Fibroblast of villous mesenchyme (primary cell): ENCODE measurements at places on chromosomes 2 and 18.

DNA sequence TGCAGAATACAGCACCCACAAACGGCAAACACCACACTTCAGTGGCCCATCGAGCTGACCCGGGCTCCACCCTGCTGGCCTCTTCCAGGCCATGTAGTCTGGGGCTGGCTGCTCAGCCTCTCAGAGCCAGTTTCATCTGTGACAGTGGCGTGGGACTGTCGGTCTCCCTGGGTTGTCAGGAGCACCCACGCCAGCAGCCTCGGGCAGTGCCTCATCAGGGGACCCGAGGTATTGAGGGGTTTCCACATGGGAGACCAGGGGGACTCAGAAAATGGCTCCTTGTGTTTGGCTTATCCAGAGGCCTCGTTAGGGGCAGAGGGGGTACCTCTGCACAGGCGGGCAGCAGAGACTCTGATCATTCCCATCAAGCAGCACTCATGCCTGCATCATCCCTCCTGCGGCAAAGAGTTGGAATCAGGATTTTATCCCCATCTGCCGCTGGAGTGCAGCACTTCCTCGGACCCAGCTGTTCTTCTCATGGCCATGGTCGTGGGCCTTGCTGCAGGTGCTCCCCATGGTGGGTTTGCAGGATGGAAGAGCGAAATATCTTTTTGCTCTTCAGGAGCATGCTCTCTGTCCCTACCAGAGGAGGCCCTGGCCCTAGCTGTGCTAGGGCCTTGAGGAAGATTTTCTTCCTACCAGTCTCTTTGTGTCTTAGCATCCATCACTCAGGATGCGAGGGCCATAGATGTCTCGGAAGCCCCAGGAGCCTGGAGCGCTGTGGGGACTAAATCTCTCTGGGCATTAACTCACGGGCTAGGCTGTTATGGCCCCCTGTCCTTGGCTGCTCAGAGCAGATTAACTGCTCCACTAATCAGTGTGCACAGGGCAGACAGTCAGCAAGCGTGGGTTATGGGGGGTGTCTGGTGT lies 100.8 kb downstream of the CLIP4 start:
- DNase-seq, result no peak

DNA sequence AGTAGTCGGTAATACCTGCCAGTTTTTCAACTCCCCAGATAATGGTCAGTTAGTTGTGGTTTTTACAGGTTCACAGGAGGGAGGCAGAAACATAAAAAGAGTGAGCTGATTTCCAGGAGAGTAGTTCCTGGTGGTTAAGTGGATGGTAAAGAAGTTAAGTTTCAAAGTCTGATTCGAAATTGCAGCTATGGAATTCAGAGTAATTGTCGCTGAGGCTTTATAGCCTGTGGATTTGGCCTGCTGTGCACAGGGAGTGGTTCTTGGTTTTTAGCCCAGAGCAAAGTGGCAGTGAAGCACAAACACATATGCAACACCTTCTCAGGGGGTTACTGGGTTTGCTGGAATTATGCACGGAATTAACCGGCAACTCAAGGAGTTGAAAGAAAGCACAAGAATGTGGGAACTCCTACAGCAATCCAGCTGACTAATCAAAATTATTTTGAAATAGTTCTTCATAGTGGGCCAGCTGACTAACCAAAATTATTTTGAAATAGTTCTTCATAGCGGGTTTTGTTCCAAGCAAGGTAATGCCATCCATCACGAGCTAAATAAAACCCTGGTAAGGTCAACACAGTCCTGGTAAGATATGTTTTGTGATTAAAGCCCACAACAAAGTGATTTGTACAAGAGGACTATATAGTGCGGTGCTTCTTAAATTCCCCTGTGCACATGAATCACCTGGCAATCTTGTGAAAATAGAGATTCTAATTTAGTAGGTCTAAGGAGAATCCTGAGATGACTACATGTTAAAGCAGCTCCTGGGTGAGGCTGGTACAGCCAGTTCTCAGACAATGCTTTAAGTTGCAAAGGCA lies 94.4 kb downstream of the SGPP2 start:
- DNase-seq, result peak; percentile 26

DNA sequence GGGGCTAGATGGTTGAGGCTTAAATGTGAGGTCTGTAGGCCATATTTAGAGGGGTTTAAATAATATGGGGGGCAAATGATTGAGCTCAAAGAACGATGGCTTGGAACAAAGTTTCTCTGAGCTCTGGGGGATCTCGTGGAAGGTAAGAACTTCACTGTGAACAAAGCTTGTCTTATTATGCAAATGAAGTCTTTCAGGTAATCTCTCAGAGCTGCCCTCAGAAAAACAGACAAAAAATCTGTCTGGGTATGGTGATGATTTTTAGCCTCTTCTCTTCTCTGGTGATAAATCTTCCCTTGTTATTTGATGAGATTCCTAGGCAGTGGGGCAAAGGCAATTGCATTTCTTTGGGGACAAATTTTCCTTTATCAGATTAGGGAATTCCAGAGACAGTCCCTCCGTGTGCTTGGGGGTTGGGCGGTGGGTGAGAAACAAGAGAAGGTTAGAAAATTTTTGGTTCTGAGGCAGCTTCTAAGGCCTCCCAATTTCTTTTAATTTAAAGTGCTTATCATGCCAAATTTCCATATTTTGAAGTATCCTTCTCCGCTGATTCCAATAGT lies 760.4 kb downstream of the TSN start:
- no peak for DNase-seq

- DNase-seq, result no peak
Observed at GRCh38 chr2:232897598-232898408, 27.7 kb downstream of the SNORC start.

- DNase-seq, result peak; percentile 92
Observed at GRCh38 chr2:150280231-150280630, 207.2 kb downstream of the RND3 start.

DNA sequence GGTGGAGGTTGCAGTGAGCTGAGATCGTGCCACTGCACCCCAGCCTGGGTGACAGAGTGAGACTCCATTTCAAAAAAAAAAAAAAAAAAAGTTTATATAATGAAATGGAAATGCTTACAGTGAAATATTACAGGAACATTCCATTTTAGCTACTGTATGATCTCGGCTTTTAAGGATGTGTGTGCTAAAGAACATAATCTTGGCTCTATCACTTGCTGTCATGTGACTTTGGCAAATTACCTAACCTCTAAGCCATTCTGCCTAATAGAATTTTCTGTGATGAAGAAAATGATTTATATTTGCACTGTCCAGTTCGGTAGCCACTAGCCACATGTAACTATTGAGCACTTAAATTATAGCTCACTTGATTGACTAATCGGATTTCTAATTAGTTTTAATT lies 36.3 kb downstream of the SMAD4 start:
- peak; percentile 57 for DNase-seq

DNA sequence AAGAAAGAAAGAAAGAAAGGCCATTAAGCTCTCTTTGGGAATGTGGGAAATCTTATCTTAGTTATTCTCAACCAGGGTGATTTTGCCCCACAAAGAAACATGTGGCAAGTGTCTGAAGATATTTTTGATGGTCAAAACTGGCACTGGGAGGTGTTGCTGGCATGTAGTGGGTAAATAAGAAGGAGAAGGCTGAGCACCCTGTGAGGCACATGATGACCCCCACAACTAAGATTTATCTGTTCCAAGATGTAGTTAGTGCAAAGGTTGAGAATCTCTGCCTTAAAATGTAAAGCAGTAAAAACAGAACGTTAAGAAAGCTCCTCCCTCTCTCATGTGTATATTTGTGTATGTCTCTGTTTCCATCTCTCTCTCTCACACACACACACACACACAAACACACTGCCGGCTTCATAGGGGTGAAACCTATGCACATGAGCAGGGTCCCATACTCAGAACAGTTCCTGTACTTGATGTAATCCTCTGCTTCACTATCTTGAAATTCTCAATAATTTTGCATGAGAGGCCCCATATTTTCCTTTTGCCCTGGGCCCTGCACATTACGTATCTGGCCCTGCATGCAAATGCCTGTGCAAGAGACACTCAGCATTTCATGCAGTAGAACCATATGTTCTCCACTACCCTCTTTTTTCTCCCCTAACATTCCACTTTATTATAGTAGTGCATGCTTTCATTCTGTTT lies 94.3 kb downstream of the MREG start:
- DNase-seq, result no peak

GRCh38 chr2:12719400-12720277 lies 2.9 kb downstream of the TRIB2 start:
- DNase-seq, result peak; percentile 70

DNA sequence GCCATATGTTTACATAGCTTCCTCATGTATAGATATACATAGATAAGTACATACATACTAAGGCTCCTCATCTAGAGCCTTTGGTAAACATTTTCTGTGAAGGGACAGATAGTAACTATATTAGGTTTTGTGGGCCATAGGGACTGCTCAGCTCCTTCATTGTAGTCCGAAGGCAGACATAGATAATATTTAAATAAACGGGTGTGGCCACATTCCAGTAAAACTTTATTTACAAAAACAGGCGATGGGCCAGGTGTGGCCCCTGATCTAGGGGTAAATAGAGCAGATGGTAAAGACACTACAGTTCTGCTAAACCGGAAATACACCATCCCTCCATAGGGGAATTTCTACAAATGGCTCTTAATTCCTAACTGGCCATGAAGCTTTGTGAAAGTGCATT lies 7.3 kb downstream of the COQ10B start:
- DNase-seq, result no peak

- DNase-seq, result no peak
Observed at GRCh38 chr2:174776223-174776622, 12.0 kb upstream of the CHRNA1 start.

DNA sequence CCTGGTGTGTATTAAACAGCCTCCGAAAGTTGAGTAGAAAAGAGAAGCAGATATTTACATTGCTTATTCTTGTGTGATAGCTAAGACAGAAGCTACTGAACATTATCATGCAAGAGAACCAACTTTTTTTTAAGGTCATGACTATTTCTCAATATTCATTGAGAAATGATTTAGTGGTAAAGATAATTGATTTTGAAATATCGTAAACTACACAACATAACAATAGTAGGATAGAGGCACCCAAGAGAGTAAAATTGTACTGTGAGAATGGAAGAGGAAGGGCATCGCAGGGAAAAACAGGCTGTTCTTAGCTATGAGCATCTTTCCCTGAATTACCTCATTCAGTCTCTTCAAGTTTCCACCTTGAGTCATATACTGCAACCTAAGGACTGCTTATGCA lies 25.2 kb downstream of the HRH4 start:
- no peak for DNase-seq
